Heart left ventricle (tissue), 16 donors: ENCODE measurements at places on chromosomes 5 and 9. TPM values are rescaled to one million over a fixed set of nuclear protein-coding genes. Genes with fewer than 3 reads are reported as not detected.

The ZNF454 gene
- 1.8 TPM for polyA plus RNA-seq

DNA sequence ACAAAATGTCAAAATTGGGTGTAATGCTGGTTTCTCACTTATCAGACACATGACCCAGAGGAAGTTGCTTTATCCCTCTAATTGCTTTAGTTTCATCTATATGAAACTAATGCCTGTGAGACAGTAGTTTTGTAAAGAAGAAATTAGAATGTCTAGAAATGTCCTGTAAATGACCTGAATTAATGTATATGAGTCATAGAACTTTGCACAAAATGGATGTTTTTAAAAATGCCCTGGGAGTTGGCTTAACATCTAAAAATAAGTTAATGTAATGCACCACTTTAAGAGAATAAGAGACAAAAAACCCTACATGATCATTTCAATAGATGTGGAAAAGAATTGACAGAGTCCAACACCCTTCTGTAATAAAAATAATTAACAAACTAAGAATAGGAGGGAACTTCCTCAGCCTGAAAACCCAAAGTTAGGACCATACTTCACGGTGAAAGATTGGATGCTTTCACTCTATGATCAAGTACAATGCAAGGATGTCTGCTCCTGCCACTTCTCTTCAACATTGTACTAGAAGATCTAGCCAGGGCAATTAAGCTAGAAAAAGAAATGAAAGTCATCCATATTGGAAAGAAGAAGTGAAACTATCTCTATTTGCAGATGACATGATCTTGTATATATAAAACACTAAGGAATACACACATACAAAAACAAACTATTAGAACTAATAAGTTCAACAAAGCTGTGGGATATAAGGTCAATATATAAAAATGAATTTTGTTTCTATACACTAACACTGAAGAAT lies 117.9 kb downstream of the MELK start:
- DNase-seq = no peak

GRCh38 chr5:98186128-98186527 lies 587.3 kb upstream of the RGMB start:
- DNase-seq = no peak

GRCh38 chr5:81070571-81071255 lies 110.5 kb downstream of the RASGRF2 start:
- DNase-seq = no peak

DNA sequence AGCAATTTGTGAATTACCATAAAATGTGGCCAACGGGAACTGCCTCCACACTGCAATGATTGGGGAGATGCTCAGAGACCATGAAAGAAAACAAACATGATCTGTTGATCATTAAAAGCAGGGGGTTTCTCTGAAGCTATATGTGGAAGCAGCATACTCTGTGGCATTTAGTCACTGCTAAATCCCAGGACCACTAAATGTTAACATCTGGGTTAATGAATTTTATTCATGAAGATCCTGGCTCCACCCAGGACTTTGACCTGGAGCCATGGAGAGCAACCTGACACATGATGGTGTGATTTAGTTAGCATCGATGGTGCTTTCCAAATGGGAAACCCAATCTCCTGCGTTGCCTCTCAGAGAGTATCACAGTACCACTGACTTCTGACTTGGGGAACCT lies 497.8 kb downstream of the AGTPBP1 start:
- DNase-seq = no peak

GRCh38 chr5:181197326-181197951 lies 7.6 kb downstream of the TRIM7 start:
- no peak for DNase-seq

The SPINK5 gene
- 2.3 TPM for polyA plus RNA-seq

DNA sequence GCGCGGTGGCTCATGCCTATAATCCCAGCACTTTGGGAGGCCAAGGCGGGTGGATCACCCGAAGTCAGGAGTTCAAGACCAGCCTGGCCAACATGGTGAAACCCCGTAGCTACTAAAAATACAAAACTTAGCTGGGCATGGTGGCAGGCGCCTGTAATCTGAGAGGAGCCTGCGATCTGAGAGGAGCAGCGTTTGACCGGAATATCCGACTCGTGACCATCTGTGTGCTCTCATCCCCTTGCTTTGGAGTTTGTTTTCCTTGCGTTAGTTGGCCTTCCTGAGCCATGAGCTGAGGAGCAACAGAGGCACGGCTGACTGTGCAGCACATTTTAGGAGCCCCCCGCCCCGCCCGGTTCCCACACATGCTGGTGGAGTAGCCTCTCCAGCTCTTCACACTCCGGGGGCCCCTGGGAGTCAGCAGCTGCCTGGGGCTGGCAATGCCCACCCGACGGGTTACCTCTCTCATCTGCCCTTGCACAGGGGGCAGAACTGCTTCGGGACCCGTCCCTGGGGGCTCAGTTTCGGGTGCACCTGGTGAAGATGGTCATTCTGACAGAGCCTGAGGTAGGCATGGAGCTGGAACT lies 3.0 kb downstream of the ADAMTS13 start:
- DNase-seq = no peak

DNA sequence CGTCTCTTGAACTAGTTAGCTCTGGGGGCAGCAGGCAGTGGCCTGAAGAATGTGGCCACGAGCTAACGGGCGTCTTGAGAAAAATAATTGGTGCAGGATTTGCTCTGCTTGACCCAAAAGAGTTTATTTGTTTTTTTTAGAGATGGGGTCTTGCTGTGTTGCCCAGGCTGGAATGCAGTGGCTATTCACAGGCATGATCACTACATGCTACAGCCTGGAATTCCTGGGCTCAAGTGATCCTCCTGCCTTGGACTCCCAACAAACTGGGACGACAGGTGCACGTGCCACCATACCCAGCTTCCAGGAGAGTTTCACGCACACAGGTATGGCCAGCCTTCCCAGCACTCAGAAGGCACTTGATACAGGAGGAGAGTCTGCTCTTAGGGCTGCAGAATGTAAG lies 203.8 kb downstream of the MLLT3 start:
- DNase-seq = no peak

The CARD9 gene
- polyA plus RNA-seq = 1.00 TPM
